RPMI7951 (cell line): ENCODE measurements at places on chromosomes 5 and 9. TPM values are rescaled to one million over a fixed set of nuclear protein-coding genes. Genes with fewer than 3 reads are reported as not detected.

- no peak for DNase-seq
Observed at GRCh38 chr5:58016877-58017276, 443.0 kb downstream of the PLK2 start.

DNA sequence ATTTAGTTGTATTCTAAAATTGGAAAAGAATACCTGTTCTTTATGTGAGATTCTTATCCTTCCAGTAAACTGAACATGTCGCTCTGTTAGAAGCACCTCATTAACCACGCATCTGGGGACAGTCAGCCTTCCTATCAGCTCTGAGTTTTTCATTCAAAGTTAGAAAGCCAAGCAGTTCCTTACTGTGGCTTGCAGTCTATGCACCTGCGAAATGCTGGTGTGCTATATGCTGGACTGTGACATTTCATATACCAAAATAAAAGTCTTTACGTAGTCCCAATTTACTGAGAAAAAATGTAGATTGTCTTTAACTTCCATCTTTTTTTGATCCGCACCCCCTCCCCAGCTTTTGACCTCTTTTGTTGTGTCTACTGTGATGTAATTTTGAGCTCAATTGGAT, 4.3 kb downstream of the ANP32B start:
- no peak for DNase-seq

DNA sequence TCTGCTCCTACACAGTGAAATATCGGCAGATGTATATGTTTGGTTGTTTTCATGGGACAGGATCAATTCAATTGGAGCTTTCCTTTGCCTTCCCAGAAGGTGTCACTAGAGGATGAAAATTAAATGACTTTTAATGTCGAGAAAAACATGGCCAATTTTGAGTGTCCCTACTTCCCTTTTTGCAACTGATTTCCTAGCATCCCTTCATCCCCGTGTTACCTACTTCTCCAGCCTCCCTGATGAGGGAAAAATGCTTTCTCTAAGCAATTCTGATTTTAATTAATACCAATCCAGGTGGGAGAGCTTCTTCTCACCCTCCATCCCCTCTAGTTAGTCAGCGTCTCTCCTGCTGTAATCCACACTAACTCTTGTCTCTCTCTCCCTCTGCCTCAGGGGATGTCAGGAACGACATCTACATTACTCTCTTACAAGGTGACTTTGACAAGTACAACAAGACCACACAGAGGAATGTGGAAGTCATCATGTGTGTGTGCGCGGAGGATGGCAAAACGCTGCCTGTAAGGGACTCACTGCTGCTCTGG, 64.9 kb downstream of the DOCK2 start:
- DNase-seq, result peak; percentile 49

DNA sequence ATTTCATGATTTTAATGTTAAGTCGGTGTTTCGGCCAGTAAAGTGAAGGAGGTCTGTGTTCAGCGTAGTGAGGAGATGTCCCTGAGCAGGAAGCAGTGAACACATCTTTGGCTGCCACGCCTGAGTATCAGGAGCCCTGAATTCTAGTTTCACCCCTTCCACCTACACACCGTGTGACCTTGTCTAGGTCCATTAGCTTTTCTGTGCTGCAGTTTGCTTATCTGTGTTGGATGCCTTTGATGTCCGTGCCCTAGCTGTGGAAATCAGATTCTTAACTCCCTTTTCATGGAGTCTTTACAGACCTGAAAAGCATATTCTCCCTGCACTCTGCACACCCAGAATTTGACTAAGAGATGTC, 601 bp downstream of the FBXO38 start:
- DNase-seq, result peak; percentile 8

SLC12A7 gene
- total RNA-seq, result 0.98 and 1.4 TPM in 2 replicates

LHFPL2 gene
- 35.1 and 38.2 TPM in 2 replicates for total RNA-seq

BARX1 gene
- 0.10 TPM in 1 of 2 replicates, not detected in the other for total RNA-seq

- DNase-seq, result peak; percentile 55
Observed at GRCh38 chr5:142871363-142872193, 101.4 kb downstream of the ARHGAP26 start.

FOXD1 gene
- total RNA-seq, result 9.1 and 11.2 TPM in 2 replicates

DNA sequence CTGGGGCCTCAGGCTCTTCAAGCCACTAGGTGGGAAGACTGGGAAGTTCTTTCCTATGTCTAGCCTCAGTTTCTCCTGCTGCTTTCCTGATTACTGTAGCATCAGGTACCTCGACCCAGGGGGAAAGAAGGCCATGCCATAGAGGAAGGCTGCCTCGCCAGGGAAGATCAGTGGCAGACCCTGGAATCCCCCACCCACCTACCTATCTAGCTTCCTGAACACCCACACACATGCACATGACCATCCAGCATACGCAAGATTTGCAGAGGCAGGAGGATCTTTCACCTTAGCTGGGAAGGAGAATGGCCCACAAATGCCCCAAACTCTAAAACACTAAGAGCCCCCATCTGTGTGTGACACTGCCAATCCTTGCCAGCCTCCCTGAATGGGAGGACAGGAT, 8.0 kb downstream of the NR5A1 start:
- DNase-seq, result no peak

DNA sequence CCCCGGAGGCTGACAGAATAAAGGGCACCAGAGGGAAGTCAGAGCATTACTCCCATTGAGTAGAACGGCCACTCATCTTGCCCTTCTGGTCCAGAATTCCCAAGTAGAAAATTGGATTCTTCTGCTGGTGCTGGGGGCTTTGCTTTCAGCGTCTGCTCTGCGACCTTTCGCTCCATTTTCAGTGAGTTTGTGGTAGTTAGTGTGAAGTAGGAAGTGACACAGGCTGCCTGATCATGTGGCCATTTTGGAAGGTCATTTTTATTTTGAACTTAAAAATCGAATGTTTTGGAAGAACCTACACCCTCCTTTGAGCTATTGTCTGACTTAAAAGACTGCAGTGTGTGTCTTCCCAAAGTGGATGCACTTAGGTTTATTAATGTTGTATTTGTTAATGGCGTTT, 56.7 kb upstream of the FAM120AOS start:
- DNase-seq, result no peak

DNA sequence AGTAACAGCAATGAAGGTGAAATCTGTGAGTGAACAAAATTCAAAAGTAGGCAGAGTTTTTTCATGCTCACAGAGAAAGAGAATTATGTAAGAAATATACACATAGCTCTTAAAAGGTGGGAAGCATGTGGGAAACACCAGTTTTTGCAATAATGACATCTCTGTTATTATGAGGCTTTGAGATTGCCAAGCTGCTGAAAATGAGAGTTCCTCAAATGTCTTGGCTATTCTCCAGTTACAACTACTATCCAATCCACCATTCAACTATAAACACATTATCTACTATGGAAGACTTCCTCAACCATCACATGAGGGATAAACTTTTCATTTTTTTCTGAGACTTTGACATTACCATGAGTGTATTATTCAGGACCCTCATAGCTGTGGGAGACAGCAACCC, 420.8 kb upstream of the ACTBL2 start:
- no peak for DNase-seq

DNA sequence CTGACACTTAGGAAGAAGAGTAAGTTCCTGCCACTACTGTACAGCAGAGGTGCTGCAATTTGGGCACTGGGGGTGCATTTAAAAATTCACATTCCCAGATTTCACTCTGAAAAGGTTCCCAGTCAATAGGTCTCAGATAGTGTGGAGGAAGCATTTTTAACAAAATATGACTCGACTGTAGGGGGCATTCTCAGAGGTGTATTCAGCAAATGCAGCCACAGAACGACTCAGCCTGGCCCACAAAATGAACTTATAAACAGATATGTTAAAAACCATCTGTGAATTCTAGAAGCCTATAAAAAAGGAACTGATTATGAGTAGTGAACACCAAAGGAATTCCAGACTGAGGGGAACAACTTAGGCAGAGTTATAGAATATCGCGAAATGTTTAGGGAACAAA, 31.1 kb downstream of the MLLT3 start:
- no peak for DNase-seq
